ENCODE measurements at places on chromosomes 2 and 18. TPM values are rescaled to one million over a fixed set of nuclear protein-coding genes. Genes with fewer than 3 reads are reported as not detected.

- DNase-seq: no peak
Observed at GRCh38 chr2:236964291-236964690, 121.4 kb upstream of the COPS8 start.

GRCh38 chr18:34514238-34514637 lies 195.9 kb upstream of the DTNA start:
- peak; percentile 82 for DNase-seq

GRCh38 chr2:19330436-19330835 lies 28.0 kb downstream of the OSR1 start:
- no peak for DNase-seq

- no peak for DNase-seq
Observed at GRCh38 chr2:120579916-120580685, 155.6 kb upstream of the GLI2 start.

DNA sequence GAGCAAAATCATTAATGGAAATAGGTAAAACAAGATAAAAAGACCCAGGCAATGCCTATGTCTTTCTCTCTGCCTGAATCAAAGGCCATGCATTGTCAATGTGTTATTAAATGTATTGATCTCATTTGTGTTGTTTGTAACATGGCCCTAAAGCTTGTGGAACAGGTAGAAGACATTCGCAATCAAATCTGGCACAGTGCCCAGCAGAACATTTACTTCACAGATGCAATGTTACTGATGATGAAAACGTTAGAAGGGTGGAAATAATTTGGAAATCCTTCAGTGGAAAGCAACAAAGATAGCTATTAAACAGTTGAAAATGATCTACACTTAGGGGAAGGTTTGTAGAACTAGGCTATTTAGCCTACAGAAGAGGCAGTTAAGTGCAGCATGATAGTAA lies 368.2 kb downstream of the EPHA4 start:
- DNase-seq: no peak

- DNase-seq: no peak
Observed at GRCh38 chr2:33526132-33526531, 49.7 kb downstream of the RASGRP3 start.

DNA sequence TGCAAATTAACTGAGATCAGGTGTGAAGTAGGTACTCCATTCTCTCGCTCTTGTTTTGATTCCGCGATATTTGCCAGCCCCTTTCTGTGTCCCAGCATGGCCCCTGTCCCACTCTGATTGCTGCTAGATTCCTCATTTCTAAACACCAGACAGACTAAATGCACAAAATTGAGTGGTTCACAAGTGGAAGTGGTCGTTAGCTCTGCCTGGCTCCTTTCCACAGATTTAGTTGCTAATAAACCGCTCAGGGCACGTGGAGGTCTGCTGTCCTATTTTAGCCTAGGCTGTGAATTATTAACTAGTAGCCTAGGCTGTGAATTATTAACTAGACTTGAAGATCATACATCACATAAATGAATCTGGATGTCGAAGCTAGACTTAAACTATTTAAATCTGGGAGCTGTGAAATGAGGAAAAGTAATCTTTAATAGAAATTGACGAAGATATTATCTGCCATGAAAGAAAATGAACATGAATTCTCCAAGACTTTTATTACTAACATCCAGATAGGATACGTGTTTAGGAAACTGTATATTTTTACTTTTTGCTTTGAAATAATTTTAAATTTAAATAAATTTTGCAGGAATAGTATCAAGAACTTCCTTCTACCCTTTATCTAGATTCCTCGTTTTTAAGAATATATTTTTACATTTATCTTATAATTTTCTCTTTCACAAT lies 3.7 kb downstream of the IL1RL2 start:
- no peak for DNase-seq

- DNase-seq: no peak
Observed at GRCh38 chr18:50630895-50631294, 71.0 kb downstream of the MAPK4 start.

DNA sequence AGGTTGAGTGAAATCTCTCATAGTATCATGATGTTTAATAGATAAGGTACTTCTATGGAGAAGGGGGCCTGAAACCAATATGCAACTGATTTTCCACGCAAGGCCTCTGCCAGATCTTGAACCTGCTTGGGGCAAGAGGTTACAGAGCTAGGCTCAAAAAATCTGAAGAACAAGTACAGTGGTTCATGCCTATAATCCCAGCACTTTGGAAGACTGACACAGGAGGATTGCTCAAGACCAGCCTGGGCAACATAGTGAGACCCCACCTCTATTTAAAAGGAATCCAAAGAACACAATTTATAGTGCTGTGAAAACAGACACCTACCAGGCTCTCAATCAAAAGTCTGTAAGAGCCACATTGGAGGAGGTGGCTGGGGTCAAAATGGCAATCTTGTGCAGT lies 28.6 kb downstream of the HADHA start:
- no peak for DNase-seq

DNA sequence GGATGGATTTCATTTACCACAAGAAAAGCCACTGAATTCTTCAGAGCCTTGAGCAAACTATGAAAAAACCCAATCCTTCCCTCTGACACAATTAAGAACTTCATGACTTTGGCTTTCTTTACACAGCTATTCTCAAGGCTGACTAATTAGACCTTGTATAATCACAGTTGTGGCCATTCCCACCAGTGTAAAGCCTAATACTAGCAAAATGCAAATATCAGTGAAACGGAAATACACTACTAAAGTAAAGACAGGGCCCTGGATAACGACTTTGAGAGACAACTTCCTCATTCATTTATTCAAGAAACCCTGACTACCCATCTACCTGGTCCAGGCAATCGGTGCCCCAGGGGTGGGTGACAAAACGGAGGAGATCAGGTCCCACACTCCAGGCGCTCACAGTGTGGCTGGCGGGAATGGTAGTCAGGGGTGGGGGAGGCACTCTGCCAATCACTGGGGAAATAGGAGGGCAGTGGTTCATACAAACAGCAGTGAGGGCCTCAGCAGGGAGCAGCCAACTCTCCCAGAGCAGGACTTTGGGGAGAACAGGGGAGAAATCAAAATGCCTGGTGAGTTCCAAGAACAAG lies 28.1 kb downstream of the TMEM163 start:
- no peak for DNase-seq

DNA sequence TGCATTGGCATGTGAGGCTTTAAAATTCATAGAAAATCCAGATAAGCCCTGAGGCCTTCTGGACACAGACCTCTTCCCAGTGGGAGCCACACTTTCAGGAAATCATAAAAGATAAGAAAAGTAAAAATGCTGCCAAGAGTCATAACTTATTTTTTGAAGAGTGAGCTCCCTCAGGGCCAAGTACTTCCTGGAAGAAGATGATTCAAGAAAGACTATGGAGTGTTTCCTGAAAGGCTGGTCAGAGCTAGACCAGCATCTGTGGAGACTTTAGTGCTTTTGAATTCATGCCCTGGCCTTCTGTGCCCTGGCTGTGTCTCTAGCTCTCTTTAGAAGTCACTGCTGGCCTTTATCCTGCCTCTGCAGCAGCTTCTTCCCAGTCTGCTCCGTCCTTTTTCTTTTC lies 6.4 kb upstream of the XDH start:
- no peak for DNase-seq

GRCh38 chr2:134218414-134218813 lies 35.5 kb upstream of the MGAT5 start:
- no peak for DNase-seq

GRCh38 chr2:120528051-120528692 lies 182.2 kb downstream of the INHBB start:
- DNase-seq: no peak

GRCh38 chr2:108226564-108226963 lies 13.2 kb upstream of the SULT1C3 start:
- DNase-seq: no peak

- DNase-seq: no peak
Observed at GRCh38 chr2:42748840-42749239, 15.1 kb downstream of the OXER1 start.

DNA sequence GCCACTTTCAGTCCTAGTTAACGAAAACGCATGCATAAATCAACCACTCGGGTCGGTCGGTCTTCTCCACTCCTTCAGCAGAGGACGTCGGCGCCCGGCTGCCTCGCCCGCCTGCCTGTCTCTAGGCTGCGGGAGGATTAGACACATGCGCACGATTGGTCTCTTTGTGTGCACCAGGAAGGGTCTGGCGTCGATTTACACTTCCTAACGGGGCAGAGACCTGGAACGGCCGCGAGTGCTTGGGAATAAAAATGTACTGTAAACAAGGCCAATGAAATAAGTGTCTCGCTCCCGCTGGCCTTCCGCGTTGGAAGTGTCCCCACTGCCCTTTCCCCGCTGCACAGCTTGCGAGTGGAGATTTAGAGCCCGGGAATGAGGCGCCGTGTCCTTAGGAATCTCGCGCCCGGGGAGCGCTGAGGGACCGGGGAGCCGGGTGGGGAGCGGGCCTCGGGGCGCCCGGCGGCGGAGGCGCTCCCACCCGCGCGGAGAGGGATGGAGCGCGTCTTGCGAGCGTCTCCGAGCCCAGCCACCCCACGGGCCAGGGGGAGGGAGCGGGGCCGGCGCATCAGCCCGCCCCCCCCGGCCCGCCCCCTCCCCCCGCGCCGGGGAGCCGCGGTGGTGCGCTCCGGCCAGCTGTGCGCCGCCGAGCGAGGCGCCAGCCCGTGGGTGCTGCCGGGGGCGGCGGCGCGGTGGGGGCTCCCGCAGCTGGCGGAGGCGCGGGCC lies at the start of gene DOK6:
DOK6 (plus strand) TSS at position 636 of the 723 bp plus-strand sequence.
- peak; percentile 19 for DNase-seq

DNA sequence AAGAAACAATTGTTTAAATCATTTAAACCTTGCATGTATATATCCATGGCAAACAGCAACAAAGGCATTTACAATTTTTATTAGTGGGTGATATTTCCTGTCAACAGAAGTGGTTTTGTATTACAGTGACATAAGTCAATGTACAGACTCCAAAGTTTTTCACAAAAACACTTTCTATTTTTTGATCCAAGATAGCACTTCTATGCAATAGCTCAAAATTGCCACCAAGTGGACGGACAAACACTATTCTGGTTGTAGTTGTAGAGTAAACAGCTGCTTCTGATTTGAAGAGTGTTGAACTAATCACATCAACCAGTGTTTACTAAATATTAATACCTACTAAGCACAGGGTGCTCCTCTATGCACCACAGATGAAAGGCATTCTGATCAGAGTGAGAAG lies 421.4 kb downstream of the NCKAP5 start:
- DNase-seq: no peak

DNA sequence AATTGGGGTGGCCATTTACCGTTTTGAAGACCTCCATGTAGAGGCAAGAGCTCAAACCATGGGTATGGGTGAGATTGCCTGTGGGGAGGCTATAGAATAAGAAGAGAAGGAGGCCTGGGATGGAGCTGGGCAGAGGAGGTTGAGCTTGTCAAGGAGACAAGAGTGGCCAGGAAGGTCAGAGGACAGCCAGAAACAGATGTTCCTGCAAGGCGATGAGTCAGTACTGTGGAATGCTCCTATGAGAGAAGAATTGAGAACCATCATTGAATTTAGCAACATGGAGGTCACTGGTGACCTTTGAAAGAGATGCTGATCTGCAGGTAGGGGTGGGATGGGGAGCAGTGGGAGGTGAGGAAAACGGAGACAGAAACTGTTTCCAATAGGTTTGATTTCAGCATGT lies 3.5 kb downstream of the ACSL3 start:
- peak; percentile 46 for DNase-seq

DNA sequence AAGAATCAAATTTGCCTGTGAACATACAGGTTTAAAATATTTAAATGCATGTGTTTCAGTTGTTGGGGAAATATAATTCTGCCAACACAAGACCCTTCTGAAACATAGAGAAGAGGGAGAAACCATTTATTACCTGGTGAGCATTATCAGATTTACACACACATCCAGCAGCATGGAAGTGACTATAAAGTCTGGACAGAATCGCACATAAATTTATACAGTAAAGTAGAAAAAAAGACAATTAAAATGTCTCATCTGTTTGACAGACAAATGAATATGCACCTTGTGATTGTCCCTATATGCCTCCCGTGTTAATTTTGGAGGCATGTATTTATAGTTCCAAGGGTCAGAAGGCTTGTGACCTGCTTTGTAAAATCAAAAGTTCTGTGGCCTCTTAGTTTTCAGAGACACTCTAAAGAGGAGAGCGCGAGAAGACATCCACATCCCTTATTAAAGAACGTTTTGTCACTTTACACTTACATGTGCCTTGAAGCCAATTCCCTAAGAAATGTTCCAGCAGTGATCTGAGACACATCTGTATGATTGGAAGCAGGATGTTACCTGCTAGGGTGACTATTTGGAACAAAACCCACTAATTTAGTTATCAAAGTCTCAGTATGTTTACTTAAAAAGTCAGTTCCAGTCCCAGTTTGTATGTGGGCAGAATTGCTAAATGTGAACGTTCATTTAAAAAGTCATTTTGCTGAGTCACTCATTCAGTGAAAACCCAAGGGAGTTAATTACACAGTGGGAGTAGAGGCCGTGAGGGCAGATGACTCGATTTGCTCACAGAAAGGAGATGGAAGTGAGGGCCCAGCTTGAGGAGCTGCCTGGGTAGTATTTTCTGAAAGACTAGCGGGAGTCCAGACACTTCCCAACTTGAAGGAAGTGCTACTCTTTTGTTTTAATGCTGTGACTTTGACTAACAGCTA lies 527.6 kb upstream of the MEX3C start:
- no peak for DNase-seq

DNA sequence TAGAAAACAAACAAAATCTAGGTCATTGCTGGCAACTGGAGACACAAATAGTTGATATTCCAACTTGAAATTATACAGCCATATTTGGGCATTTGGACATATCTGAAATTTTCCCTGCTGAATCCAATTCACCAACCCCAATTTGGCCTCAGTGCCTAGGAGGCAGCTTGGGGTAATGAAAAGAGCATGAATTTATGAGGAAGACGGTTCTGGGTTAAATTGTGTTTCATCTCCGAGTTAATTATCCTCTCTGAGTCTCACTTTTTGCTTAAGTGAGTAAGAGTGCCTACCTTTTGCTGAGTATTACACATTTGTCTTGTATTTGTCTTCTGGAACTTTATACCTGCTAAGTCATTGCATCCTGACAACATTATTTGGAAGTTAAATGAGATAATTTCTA lies 1906.8 kb upstream of the PIK3C3 start:
- no peak for DNase-seq

KLHL41 gene
- polyA plus RNA-seq: 0.14 TPM

MAPRE3 gene
- 12.3 TPM for polyA plus RNA-seq

SLC25A12 gene
- 18.5 TPM for polyA plus RNA-seq

ASB18 gene
- polyA plus RNA-seq: not detected

IL1RL1 gene
- 0.09 TPM for polyA plus RNA-seq

IL1F10 gene
- 0.09 TPM for polyA plus RNA-seq

STEAP3 gene
- polyA plus RNA-seq: 42.2 TPM

ZFP36L2 gene
- 35.6 TPM for polyA plus RNA-seq

All from mammary epithelial cell (primary cell).